ENCODE measurements at places on chromosomes 3 and 15.

DNA sequence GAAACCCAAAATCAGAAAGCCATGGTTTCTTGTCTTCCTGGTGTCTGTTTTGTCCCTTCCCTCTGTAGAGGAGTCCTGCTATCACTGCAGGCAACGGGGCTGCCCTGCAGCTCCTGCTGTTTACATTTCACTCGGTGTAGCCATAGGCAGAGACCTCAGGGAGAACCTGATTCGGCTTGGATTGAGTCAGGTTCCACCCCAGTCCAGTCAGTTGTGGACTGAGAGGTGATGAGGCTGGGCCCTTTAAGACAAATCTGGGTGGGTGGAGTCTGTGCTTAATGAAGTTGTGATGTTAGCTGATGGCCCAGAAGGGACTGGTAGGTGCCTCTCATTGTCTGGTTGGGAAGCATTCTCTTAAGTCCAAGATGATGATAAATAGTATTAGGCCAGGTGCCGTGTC is 35.7 kb downstream of the FLNB start:
- no peak for DNase-seq

DNA sequence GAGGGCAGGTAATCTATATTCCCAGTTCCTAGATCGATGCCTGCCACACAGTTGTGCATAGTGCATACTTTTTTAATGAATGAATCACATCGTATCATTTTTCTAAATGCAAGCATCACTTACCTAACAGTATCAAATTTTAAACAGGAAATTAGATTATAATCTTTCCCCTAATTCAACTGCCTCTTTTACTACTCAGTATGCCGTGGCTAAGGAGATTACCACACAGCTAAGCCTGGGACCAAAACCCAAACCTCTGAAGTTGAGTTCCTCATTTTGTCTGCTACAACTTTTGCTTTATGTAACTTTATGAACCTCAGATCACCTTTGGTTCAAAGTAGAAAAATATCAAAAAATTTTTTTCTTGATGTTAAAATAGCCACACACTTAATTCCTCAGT is 53.2 kb upstream of the FNDC3B start:
- no peak for DNase-seq

- DNase-seq = no peak
Measured at GRCh38 chr3:52456800-52457183, 1.4 kb downstream of the NISCH start.

GRCh38 chr15:65431731-65432130 is 9.0 kb upstream of the IGDCC4 start:
- no peak for DNase-seq

- DNase-seq = peak; percentile 42
Measured at GRCh38 chr3:45978006-45978761, 17.4 kb downstream of the FYCO1 start.

DNA sequence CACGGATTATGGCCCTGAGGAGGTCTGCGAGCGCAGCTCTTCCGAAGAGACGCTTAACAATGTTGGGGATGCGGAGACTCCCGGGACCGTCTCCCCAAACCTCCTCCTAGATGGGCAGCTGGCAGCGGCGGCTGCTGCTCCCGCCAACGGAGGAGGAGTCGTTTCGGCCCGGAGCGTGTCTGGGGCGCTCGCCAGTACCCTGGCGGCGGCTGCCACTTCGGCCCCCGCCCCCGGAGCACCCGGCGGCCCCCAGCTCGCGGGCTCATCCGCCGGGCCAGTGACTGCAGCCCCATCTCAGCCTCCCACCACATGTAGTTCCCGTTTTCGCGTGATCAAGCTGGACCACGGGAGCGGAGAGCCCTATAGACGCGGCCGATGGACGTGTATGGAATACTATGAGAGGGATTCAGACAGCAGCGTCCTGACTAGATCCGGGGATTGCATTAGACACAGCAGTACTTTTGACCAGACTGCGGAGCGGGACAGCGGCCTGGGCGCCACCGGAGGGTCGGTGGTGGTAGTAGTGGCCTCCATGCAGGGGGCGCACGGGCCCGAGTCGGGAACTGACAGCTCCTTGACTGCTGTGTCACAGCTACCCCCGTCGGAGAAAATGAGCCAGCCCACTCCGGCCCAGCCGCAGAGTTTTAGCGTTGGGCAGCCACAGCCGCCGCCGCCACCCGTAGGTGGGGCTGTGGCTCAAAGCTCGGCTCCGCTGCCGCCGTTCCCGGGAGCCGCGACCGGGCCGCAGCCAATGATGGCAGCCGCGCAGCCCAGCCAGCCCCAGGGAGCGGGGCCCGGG is 1.6 kb downstream of the TSC22D2 start:
- peak; percentile 50 for DNase-seq

DNA sequence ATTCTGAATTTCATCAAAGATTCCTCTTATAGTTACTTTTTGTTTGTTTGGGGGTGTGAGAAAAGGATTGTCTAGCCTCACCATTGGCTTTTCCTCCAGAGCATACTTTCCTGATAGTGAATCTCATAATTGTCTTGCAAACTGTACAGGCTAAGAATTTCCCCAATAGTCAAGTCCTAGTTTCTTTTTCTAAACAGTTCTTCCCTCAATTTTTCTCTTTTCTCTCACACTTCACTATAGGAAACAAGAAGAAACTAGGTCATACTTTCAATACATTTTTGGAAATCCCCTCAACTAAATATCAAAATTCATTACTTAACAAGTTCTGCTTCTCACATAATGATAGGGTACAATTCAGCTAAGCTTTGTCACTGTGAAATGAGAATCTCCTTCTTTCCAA is 241.9 kb downstream of the IL20RB start:
- DNase-seq = no peak

DNA sequence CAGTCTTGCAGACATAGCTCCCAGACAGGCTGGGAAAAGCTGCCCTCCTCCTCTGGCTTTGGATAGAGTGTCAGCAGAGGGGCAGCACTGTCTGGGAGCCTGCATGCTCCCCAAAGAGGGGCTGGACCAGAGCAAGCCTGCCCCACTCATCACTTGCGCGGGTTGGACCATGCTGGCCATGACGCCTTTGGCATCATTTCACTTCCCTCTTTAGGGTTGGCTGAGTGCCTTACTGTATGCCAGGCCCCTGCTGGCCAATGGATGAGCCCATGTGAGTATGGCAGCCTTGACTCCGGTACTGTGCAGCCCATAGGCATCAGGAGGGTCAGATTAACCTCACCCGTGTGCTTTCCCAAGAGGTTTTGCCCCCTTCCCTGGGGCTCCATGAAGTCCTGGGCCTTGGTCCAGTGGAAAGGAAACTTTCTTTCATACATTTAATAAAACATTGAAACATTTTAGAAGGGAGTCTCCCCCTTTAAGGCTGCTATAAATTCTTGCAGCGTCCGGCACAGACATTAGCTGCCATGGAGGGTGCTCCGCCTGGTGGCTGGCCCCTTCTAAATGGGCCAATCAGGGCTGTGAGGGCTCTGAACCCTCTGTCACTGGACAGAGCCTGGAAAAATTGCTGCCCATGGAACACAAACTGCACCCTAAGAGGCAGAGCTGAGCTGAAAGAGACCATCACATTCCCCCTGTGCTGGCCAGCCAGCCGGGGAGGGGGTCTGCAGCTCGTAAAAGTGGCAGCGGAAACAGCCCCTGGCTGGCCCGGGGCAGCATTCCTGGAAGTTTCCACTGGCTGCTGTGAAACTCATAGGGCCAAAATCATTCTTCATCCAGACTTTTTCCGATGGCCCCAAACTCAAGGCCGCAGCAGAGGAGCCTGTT is 20.8 kb upstream of the DUSP7 start:
- no peak for DNase-seq

- DNase-seq = peak; percentile 16
Measured at GRCh38 chr3:188832146-188832545, 339.6 kb upstream of the TPRG1 start.

Measured in AG10803 (cell line).